ENCODE measurements at places on chromosomes 4 and X. TPM values are rescaled to one million over a fixed set of nuclear protein-coding genes. Genes with fewer than 3 reads are reported as not detected.

PRSS12 gene
- not detected for total RNA-seq

ITIH6 gene
- not detected for total RNA-seq

HPSE gene
- total RNA-seq = 0.38 TPM

ERAS gene
- not detected for total RNA-seq

TRMT44 gene
- 8.8 TPM for total RNA-seq

RHOH gene
- 0.63 TPM for total RNA-seq

CPLX1 gene
- total RNA-seq = 3.3 TPM

SATL1 gene
- total RNA-seq = 0.06 TPM

LDB2 gene
- 23.3 TPM for total RNA-seq

DNA sequence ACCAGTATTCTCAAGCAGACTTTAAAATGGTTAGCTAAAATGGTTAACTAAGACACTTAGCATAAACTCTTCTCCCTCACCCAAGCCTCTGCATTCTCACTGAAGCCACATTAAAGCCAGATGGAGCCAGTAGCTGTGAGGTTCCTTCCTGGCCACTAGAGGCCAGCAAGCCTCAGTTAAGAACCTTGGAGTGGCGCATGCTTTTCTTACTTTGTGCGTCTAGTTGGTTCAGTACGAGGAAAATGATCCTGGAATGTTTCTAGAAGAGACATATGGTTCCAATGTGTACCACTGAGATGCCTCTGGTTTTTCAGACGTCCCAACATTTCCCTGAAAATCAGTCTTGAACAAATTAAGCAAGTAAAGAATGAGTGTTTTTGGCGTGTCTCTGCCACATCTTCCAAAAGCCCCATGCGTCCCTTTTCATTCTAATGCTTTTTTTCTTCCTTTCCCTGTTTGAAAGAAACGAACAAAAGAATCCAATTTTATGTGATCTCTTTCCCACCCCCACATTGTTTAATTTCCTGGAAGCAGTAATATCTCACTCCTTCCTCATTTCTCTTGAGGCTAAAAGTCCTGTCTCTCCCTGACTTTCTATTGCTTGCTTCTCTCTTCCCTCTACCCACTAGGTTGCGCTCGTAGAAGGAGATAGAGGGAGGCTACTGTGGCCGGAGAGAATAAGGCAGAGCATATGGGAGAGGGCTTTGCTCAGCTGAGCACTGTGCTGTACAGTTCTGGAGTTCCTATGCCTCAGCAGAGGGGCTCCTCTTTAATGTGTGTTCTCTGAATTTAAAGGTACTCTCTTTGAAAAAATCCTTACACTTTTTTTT, 82.9 kb upstream of the TAB3 start:
- DNase-seq = peak; percentile 6

GRCh38 chr4:147198411-147199051, 252.9 kb upstream of the TTC29 start:
- no peak for DNase-seq

- DNase-seq = no peak
Measured at GRCh38 chrX:6262959-6263358, 34.3 kb upstream of the NLGN4X start.

DNA sequence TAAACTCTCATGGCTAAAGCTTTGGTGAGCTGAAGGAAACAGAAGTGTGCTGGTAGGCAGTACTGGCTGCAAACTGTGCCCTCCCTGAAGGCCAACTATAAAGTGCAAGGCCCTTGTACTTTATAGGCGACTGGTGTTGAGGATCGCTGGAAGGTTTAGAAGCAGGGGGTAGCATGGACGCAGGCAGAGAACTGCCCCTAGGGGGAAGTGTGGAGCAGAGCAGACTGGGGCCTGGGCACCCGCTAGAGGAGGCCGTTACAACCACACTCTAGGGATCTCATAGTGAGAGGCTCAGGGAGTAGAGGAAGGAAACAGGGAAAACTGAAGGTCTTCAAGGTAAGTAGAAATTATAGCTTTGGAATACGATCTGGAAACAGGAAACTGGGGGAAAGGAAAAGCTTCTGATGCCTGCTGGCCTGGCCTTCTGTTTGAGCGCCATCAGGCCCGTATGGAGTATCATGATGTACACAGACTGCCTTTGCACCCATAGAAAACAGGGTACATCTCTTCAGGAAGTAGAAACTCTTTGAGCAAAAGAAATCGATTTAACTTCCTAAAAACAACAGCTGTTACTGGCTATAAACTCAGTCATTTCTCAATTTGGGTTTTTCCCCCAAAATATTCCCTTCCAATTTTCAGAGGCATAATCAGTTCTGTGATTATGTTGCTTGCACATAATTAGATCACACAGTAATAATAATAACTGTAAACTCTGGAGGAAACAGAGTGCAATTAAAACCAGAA, 23.9 kb upstream of the TMSB4X start:
- peak; percentile 61 for DNase-seq

GRCh38 chr4:25972984-25973745, 59.1 kb downstream of the SMIM20 start:
- no peak for DNase-seq

DNA sequence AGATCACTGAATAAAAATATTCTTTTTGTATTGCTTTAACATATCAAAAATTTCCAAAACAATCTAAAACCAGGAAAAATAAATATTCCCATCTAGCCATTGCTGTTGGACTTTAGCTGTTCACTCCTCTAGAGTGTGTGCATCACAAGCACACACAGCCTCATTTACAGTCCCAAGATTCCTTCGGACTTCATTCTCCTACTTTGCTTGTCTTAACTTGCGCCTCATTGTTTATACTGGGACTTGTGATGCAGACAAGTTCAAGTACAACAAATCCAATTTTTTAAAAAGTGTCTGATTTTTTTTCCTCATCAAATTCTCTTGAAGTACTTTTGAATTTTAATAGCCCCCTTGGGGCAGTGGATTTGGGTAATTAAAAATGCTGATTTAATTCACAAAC, 55.6 kb downstream of the TLL1 start:
- DNase-seq = no peak

DNA sequence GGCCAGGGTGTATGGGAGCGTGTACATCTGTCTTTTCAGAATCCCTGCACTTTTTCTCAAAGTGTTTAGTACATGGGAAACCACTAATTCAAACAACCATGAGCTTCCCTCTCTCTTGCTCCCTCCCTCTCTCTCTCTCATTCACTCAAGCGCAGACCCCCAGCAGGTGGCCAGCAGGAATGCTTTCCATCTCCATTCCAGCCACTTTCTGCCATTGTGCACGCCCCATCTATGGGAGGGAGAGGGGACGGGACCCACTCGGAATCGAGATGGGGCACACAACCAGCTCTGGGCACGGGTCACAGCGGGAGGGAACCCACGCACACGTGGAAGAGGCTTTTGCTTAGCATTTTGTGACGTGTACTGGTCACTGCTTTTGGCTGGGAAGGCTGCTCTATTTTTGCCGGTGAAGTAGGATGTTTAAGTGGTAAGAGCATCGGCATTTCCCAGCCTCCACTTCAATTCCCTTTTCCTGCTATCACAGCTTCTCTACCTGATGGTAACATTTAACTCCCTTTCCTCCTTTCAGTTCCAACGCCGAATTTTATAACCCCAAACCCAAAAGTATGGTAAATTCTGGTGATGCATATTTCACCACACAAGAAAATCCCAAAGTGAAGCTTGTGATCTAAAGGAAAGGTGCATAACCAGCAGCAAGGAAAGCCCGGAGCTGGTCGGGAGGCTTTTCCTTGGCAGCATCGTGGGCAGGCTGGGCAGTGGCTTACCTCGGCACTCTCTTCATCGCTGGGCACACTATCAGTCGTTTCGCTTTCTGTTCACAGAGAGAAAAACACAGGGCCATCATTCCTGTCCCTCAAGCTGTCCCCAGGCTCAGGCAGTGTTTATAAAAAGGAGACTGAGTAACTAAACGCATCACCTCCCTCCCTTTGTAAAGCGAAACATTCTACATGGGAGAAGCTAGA, 84.1 kb downstream of the IRF2 start:
- no peak for DNase-seq

DNA sequence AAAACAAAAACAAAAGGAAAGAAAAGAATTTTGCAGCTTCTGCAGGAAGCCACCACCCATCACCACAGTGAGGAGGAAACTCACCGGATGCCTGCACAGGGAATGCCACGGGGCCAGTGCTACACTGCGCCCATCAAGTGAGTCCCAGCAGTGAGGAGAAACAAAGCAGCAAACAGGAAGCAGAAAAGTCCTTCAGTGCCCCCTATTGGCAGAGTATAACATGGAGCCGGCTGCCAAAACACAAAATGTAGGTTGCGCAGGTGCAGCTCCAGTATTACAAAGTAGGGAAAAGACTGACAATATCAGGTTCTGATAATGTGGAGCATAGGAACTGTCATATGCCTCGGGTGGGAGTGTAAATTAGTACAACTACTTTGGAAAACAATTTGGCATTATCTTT, 23.3 kb upstream of the SCML2 start:
- DNase-seq = no peak

GRCh38 chr4:140252742-140253555, 99.0 kb upstream of the MAML3 start:
- peak; percentile 76 for DNase-seq

DNA sequence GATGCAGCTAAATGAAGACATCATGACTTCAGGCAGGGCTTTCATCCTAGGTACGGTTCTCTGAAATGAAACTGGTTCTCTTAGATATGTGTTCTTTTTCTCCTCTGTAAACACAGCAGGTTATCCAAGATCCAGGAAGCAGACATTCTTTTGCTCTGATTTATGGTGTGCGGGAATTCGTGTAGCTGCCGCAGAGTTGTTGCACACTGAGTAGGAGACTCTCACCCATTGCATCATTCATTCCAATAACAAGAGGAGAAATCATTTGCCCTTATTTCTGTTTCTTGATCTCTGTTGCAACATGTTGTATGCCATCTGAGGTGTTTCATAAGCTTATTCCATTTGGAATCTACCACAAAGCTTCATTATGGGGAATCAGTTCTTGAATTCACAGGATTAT, 133.6 kb upstream of the VCX2 start:
- no peak for DNase-seq

- no peak for DNase-seq
Measured at GRCh38 chr4:71595576-71596108, 188.2 kb downstream of the GC start.

- no peak for DNase-seq
Measured at GRCh38 chr4:88448889-88449288, 8.0 kb upstream of the HERC5 start.

- DNase-seq = no peak
Measured at GRCh38 chr4:88308587-88308986, 24.2 kb upstream of the PPM1K start.

- DNase-seq = no peak
Measured at GRCh38 chr4:45183905-45184304, 457.5 kb upstream of the GNPDA2 start.

DNA sequence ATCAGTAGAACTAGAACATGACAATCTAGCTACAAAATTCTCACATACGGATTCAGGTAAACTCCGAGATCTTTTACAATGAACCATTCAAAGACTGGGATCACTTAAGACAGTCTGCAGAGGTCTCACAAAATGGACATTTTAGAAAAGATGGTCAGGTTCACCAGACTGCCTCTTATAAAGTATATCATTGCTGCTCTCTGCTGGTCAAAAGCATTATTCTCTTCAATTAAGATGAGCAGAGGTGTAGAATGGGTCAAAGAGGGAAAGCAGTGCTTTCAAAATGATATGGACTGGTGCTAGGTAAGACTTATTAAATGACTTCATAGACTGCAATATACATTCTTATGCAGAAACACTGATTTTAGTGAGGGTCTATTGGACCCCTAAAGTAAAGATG, 434.7 kb downstream of the PACRGL start:
- DNase-seq = no peak

- no peak for DNase-seq
Measured at GRCh38 chrX:92247076-92247475, 467.9 kb downstream of the PCDH11X start.

DNA sequence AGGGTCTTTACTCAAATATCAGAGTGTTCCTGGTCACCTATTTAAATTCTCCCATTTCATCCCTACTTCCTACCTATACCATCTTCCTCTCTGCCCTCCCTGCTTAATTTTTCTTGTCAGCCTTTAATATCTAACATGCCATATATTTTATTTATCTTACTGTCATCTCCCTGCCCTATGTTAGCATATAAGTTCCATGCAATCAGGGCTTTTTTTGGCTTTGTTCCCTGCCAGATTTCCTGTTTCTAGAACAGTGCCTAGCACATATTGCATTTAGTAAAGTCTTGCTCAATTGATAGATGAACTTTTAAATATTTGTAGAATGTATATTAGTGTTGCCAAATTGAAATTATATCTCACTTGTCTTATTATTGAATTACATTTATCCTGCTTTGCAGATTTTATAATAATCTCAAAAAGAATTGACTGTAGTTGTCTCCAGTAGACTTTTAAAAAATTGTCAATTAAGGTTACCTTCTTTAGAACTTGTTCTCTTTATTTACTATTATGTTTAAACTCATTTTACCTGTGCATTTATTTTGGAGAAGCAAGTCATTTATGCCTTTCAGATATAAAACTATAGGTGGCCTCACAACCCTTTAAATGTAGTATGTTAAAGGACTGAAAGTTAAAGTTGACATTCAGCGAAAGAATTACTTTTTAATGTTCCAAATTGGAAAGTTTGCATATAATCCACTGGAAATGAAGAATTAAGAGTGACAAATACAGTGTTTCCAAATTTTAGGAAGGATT, 108.2 kb upstream of the BMPR1B start:
- DNase-seq = no peak

DNA sequence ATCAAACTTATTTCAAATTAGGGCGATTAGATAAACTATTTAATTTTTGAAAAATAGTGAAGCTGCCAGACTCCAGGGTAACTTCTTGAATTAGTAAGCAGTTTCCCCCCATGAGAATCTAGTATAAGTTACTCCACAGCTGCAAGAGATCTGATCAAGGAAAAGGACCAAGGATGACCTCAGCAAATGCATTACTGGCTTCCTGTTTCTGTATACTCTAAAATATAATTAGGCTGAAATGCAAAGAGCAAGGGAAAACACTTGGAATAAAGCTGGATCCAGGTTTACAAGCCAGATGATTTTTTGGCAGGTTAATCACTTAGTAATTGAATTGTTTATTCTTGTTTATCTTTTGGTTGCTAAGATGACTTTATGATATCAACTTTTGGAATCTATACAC, 13.4 kb upstream of the P2RY10 start:
- no peak for DNase-seq

DNA sequence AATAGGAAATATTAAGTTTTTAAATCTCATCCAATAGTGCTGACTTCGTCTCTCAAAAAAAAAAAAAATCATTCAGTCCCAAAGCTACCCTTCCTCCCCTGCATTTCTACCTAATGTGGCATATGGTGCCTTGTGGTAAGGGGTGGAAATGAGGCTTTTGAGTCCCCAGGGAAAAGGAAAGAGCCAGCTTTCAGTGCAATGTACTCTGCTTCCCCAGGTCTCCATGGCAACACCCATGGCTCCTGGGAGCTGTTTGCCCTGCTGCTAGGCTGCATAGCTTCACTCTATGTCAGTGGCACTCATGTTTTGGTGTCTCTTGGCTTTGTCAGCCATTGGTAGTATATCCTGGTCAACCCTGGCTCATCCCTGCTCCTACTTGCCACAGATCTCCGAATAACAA, 175.9 kb downstream of the SLC39A8 start:
- no peak for DNase-seq

DNA sequence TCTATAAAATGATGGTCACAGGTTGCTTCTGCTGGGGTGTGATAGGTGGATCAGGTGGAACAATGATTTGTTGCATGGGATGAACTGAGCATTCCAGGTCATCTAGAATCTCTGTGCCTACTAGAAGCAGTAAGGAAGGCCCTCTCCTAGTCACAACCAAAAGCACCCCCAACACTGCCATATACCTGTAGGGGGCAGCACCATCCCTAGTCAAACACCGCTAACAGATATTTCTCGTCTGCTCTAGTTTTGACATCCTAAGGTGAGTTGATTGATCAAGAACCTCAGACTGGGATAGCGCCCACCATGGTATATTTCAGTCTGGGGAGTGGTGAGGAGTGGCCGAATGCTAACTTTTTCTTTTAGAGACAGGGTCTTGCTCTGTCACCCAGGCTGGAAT, 160.2 kb downstream of the NHS start:
- no peak for DNase-seq

All from heart left ventricle (tissue), 16 donors.